Thyroid gland (tissue), 4 donors: ENCODE measurements at places on chromosomes 3 and 15.

DNA sequence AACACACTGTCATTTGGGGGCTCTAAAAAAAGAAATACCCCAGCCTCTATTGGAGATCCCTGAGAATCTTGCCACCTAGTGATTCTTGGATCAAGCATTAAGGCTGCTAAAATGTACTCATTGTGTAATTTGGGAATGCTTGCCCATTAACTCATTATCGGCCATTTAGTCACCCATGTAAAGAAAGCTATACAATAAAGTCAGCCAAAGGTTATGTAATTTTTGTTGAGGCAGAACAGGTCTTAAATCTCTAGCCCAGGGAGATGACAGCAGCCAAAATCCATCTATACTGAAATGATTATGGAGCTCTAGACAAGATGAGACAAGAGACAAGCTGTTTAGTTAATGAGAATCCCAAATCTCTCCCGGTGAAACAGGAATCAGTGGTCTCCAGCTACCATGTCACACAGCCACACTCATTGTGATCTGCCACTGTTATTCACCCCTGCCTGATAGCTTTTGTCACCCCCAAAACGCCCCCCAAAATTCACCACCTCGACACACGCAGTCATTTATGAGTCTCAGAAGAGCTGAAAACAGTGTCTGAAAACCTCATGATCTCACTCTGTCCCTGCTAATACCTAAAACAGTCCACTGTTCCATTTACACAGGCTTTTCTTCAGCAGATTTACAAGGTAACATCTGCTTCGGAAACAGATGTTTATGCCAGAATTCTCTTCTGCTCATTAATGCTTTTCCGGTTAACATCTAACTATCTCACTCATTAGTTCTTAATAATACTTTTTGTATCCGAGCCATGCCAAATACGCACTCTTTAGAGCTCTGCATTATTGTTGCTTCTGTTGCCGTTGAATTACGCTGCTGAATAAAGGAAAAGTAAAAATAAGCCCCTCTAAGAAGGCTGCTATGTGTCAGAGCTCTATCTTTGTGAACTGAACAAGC is 138.5 kb downstream of the RORA start:
- no peak for DNase-seq

- no peak for DNase-seq
Measured at GRCh38 chr3:151209654-151210053, 6.6 kb upstream of the GPR171 start.

- no peak for DNase-seq
Measured at GRCh38 chr3:127296166-127296565, 8.3 kb upstream of the PRR20G start.

- no peak for DNase-seq
Measured at GRCh38 chr15:84888639-84889038, 4.2 kb downstream of the SLC28A1 start.

- DNase-seq: no peak
Measured at GRCh38 chr15:63922261-63922904, 88.6 kb upstream of the HERC1 start.

DNA sequence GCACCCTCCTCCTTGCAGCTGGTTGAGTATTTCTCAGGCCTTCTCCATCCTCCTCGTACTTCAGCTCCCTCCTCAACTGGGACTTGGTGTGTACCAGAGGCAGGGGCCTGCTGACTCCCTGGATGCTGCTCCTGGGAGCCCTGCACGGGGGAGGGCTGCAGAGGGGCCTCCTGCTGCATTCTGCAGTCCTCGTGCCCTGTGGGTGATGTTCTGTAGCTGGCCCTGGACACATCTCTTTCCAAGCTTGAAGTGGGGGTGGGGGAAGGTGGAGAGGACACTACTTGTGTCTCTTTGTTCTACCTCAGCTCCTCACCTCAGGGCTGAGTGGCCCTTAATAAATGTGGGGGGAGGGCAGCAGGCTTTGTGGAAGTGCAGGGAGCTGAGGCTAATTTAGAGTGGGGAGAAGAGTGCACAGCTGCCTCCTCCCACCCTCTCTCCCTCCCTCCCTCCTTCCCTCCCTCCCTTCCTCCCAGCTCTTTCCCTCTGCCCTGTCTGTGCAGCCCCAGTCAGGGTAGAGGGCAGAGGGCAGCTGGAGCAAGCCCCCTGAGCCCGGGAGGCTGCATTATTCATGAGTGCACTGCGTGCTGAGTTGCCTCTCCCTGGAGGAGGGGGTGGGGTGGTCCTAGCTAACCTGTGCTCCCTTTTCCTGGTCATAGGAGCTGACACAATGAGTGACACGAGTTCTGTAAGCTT is 3.7 kb upstream of the GRM2 start:
- no peak for DNase-seq

GRCh38 chr3:15439476-15439875 is 12.1 kb downstream of the EAF1 start:
- peak; percentile 4 for DNase-seq
